ENCODE measurements at places on chromosomes 5 and 9.

GRCh38 chr5:61412361-61412760, 80.3 kb downstream of the ZSWIM6 start:
- DNase-seq, result no peak

GRCh38 chr5:133250527-133250926, 198.7 kb downstream of the HSPA4 start:
- no peak for DNase-seq

GRCh38 chr5:35852084-35852734, 4.5 kb upstream of the IL7R start:
- DNase-seq, result no peak

- DNase-seq, result no peak
Measured at GRCh38 chr5:64451551-64451950, 54.3 kb upstream of the RGS7BP start.

- DNase-seq, result no peak
Measured at GRCh38 chr9:91162311-91162710, 199.4 kb downstream of the AUH start.

DNA sequence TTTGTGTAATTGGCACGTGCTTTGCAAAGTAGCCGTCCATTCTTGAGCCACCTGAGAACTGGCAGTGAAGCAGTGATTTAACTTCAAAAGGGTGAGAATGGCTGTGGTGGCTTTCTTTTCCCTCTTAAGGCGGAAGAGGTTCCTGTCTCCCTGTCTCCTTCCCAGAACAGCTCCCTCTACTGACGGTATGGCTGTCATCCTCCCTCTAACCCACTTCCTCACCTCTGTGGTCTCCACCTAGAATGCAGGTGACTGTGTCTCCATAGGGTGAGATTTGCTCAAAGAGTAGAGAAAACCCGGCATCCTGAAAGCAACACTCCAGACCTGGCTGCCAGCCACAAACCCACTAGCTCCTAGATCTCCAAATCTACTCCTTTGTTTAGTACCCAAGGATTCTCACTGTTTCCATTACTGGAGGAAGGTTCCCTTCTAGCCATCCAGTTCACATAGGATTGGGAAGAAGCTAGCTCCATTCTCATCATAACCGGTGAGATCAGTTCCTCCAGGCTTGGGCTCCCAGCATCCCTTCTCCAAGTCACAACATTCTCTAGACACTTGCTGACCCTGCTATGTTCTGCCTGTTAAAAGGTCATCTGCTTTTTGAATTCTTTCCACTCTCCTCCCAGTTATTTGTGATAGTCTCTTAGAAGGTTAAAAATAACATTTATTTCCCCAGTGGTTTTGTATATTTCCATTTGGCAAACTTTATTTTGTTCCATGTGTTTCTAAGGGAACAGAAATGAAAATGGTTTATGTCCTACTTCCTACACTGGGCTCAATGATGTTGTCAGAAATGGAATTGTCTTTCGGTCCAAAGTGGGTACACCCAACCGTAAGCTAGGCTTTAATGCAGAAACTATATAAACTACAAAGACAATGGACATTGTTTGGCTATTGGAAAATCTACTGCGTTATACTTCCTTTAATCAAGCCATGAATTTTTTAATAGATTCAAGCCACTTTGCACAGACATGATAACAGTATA, 269.4 kb downstream of the CWC27 start:
- no peak for DNase-seq

DNA sequence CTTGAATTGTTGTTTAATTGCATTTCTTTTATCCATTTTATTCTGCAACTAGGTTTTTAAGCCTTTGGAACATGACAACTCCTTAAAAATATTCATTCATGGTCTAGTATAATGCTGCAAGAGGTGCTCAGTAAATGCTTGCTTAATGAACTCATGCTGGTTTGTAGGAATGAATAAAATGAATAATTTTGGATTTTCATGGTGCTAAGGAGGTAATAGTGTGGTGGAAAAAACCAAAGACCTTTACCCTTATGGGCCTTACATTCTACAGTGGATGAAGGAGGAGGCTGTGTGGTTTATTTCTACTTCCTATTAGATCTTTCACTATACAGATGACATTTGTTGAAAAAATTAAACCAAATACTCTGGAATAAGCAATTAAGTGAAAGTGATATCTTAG, 43.4 kb downstream of the LRRTM2 start:
- DNase-seq, result no peak

GRCh38 chr9:76756941-76757673, 7.1 kb upstream of the PCA3 start:
- DNase-seq, result no peak

- DNase-seq, result no peak
Measured at GRCh38 chr9:32748013-32748412, 35.3 kb upstream of the TMEM215 start.

GRCh38 chr5:167050568-167051401, 1240.7 kb upstream of the WWC1 start:
- DNase-seq, result peak; percentile 9

GRCh38 chr9:118059484-118060278, 355.5 kb downstream of the TLR4 start:
- no peak for DNase-seq

GRCh38 chr5:172523146-172523745, 68.9 kb upstream of the SH3PXD2B start:
- DNase-seq, result no peak

DNA sequence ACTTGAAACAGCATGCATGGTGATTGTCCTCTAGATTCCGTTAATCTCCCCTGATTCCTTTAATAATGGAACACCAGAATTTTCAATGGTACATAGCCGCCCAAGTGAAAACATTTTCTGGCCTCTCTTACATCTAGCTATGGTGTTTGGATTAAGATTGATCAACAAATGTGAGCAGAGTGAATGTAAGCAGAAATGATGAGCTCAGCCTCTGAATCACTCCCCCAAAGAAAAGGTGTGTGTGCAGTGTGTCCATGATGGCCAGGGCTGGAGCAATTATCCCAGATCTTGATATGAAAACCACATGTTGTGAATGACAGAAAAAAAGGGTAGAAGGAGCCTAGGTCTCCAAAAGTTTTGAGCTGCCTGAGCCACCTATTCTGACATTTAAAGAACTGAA, 55.3 kb downstream of the OR2K2 start:
- no peak for DNase-seq

GRCh38 chr9:22088053-22088716, 79.1 kb upstream of the CDKN2B start:
- no peak for DNase-seq

- DNase-seq, result no peak
Measured at GRCh38 chr5:131242728-131243255, 21.1 kb upstream of the CDC42SE2 start.

- DNase-seq, result no peak
Measured at GRCh38 chr9:118366228-118366627, 662.0 kb downstream of the TLR4 start.

DNA sequence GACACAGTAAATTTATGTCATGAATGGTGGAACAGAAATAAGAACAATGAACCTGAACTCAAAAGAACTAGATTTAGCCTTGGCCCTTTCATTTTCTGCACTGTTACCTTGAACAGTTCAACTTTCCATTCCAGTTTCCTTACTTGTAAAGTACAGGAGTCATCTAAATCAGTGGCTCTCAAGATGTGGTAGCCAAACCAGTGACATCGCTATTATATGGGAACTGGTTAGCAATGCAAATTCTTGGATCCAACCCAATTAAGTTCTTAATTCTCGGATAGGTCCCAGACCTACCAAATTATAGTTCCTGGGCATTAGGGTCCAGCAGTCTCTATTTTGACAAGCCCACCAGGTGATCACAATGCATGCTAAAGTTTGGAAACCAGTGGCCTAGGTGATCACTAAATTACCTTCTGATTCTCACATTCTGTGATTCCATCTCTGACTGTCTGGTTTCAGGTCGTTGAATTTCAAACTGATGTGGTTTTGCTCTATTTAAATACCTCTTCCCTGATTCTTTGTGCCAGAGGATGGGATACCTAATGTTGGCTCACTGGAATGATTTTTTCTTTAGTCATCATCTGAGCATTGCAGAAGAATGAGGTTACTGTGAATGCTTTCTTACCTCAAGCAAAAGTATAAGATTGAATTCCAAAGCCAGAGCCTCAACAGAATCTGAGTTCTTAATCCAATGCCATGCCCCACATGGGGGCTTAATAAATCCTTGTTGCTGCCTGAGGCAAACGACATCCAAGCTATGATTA, 253.8 kb downstream of the ENC1 start:
- DNase-seq, result peak; percentile 65

DNA sequence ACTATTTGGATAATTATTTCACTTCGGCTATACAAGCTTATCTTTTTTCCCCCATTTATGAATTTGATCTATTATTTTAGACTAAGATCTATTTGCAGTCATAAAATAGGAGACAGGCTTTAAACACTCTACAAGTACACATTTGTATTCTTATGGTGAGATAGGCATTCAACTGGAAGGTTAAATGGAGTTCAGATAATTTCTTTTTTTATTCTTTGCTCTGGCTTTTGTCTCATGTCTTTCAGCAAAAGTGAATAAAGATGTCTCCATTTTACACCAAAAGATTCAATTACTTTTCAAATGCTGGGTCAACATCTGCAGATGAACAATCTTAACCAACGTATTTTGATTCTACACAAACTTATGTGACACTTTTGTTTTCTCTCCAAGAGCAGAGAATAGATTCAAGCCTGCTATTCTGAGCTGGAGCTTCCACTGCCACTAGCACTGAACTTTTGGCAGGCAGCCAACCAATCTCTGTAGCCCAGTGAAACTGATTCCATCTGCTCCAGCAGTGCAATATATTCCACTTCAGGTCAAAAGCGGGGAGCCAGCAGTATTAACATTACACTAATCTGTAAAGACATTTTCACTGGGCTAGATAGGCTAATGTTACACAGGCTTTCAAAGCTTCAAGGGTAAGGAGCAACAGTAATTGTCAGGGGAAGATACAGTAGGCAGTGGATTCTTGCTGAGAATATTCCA, 452.0 kb upstream of the ZNF608 start:
- peak; percentile 16 for DNase-seq

DNA sequence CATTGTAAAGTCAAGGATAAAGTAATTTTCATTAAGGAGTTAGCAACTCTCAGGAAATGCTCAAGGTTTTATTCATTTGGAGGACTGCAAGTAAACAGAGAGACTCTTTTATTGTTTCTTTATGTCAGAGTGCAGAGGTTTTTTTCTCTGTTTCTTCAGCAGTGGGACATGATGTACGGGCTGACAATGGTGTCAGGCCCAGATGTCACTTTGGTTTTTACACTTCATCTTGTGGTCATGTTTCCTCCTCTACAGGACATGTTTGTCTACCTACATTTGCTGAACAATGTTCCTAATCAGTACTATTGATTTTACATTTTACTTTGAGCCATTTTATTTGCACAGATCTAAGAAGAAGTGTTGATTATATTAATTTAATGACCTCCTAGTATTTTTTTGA, 72.8 kb upstream of the PARP8 start:
- no peak for DNase-seq

GRCh38 chr9:13675638-13676000, 396.1 kb upstream of the MPDZ start:
- DNase-seq, result no peak

DNA sequence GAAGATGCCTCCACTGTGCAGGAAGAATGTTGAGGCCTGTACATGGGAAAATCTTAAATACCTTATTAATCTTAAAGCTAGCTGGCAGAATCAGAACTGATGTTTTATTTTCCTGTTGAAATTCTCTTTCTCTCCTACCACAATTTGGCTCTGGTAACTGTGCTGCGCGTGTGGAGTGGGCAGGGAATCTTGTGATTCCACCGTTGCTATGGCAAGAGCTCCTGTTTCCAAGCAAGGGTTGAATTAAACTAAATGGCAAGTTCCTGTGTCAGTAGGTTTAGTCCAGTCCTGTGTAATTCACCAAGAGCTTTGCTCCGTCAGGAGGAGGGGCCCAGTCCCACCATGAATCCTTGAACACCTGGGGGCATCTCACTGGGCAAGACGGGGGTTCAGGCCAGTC, 36.4 kb downstream of the NXNL2 start:
- DNase-seq, result no peak

DNA sequence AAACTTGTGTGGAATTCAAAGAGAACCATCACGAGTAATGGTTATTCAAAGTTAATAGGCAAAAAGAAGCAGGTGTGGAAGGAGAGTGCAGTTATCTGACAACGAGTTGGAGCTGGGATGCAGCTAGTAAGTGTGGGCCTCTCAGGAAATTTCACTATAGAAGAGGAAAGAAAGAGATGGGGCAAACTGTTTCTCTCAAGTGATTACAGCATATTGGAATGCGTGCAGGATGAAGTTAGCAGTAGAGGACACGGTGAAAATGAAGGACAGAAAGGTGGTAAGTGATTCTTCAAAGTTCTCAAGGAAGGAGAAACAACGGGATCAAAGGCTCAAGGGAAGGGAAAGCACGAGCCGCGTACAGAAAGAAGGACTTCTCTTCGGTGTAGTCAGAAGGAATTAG, 84.0 kb downstream of the ADAMTS12 start:
- DNase-seq, result no peak

- no peak for DNase-seq
Measured at GRCh38 chr5:19733612-19734495, 254.1 kb downstream of the CDH18 start.

DNA sequence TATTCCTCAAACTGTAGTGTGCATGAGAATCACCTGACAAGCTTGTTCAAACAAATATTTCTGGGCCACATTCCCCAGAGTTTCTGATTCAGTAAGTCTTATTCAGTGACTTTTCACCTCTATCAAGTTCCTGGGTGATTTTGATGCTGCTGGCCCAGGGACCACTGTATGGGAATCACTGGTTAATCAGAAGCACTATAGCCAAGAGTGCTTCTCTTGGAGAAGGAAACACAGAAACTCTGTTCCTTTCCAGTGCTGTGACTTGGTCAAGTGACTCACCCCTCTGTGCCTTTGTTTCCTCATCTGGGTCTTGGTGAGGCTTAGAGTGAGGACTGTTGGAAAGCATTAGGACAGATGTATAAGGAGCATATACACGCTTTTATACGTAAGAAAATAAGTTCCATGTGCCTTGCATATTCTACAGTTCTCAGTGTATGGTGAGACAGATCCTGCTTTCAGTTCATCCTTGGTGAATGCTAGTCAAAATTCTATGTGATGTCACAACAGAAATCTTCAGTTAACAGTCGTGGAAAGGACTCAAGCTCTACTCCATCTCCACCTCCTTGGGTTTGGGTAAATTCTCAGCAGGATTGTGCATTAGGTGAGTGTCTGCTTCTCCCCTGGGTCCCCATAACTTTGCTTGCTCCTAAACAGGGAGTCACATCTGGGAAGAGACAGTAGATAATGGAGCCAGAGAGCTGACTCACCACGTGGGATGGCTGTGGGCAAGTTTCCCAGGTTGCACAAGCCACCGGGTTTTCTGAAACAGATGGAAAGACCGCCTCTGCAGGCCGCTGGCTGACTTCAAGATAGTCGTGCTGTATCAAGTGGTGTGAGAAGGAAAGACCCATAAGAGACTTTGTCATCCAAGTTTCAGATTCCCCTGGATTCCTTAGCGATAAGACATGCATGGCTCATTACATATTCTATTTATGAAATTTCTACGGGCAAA, 117.0 kb downstream of the NXNL2 start:
- peak; percentile 87 for DNase-seq

GRCh38 chr5:177427919-177428573, 1.6 kb downstream of the GRK6 start:
- no peak for DNase-seq

GRCh38 chr9:112489039-112489546, 2.5 kb downstream of the KIAA1958 start:
- DNase-seq, result no peak
